Activated T-helper 1 cell treated with anti-CD3 and anti-CD28 coated beads, Interleukin-12 subunit alpha, Interleukin-12 subunit beta, Interleukin-2, Interleukin-4 antibody, amounts not matched to agents 30 ng/mL and 10 ng/mL and 1 ng/mL, durations not matched to agents 14 hours and 24 hours and 36 hours (primary cell): ENCODE measurements at places on chromosomes 5 and 9.

DNA sequence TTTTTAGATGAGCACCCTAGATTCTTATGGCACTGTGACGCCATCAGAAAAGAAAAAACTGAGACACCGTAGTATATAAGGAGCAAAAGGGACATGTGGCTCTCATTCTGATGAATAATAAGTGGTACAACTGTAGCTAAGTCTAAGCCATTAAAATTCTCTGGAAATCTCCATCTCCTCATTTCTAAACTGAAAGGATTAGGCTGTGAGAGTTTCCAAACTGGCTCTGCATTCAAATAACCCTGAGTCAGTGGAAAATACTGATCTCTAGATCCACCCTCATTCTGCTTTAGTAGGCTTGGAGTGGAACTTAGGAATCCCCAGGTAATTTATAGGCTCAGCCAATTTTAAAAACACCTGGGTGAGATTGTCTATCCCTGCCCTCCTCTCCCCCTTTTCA lies 28.5 kb downstream of the PTAR1 start:
- peak overlapping the region; percentile 57 for H3K27ac ChIP-seq
- H3K4me1 ChIP-seq = peaks cover 24% of the 10 kb centered on the region
- H3K36me3 ChIP-seq = peaks cover 43% of the 10 kb centered on the region

DNA sequence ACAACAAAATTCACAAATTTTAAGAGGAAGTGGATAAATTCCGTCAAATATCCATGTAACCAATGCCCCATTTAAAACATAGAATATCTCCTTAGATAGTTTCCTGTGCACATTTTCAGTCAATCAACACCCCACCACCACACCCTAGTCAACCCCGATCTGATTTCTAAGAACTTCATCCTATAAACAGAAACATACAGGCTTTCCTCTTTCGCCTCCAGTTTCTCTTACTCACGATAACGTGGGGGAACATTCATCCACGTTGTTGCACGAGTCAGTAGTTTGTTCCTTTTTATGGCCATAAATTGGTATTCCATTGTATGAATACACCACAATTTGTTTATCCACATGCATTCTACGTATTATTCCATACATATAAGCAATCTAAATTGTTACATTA lies 35.6 kb upstream of the TRIO start:
- peaks cover 14% of the 10 kb centered on the region for H3K27me3 ChIP-seq
- no peak overlapping the region for H3K27ac ChIP-seq
- no peak overlapping the region for H3K4me3 ChIP-seq
- no peaks in the 10 kb centered on the region for H3K36me3 ChIP-seq
- peaks cover 26% of the 10 kb centered on the region for H3K4me1 ChIP-seq

DNA sequence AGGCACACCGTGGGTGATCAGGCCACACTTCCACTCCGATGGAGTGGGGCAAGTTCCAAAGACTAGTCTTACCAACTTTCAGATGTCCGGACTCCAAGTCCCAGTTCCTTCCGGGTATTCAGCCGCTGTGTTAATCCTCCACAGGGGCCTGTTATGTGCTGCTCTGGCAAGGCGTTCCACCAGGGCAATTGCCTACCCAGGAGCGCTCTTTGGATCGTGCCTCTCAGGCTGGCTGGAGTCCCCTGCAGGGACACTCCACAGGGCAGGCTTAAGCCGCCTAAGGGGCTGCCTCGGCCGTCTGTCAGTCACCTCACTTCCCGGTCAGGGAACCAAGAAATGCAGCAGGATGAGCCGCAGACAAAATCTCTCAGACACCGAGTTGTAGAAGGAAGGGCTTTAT lies 118.7 kb upstream of the CCNG1 start:
- no peak overlapping the region for H3K27ac ChIP-seq
- no peaks in the 10 kb centered on the region for H3K36me3 ChIP-seq
- DNase-seq = no peak
- no peak overlapping the region for H3K4me3 ChIP-seq
- peaks cover 2% of the 10 kb centered on the region for H3K27me3 ChIP-seq

DNA sequence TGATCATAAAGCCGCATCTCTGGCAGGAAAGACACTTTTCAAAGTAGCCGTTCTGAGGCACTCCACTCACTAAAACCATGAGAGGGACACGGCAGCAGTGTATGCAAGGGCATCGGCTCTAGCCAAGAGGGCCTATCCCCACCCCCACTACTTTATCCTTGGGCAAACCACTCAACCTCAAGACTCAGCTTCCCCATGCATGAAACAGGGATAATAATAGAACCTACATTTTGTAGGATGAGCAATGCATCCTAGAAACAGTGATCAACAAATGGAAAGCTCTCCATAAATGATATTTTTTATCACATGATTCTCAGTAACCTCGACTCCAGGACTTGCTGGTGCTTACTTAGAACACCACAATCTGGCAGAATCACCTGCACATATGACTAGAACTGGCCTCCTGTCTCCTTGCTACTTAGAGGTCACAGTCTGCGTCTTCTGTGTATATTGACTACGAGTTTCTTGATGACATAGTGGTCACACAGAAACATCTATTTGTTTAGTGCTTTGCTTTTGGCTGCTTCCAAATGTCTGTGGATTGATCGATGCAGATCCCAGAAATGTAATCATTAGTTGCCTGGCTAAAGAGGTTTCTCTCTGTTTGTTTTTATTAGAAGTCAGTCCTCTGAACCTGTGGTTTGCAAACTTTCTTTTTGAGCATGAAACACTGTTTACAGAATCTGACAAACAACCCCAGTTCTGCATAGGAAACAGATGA lies 102.1 kb downstream of the LHFPL2 start:
- no peak overlapping the region for H3K4me3 ChIP-seq
- H3K4me1 ChIP-seq = no peaks in the 10 kb centered on the region
- H3K36me3 ChIP-seq = no peaks in the 10 kb centered on the region
- no peak overlapping the region for H3K27ac ChIP-seq
- DNase-seq = no peak

DNA sequence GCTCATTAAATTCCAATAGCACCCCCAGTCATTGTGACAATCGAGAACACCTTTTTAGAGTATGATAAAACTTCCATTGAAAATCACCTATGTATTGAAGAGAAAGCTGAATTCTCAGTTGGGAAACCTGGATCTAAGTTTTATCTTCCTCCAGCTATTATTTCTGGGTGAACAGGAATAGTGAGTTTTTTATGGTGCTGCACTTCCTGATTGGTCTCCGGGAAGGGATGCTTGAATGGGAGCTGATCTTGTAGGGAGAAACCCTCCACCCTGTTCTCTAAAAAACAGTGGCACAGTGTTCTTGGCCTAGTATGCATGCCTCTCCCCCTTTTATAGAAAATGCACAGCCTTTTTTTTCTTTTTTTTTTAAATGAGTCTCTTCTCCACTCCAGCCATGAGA lies 112.2 kb downstream of the ACTBL2 start:
- H3K4me3 ChIP-seq = no peak overlapping the region
- no peaks in the 10 kb centered on the region for H3K4me1 ChIP-seq
- DNase-seq = no peak
- peaks cover 2% of the 10 kb centered on the region for H3K27me3 ChIP-seq
- H3K27ac ChIP-seq = no peak overlapping the region

- peaks cover 48% of the 10 kb centered on the region for H3K36me3 ChIP-seq
- peak; percentile 70 for DNase-seq
Measured at GRCh38 chr5:177431317-177432142, 5.1 kb downstream of the GRK6 start.

GRCh38 chr5:24783596-24783995 lies 138.8 kb upstream of the CDH10 start:
- no peaks in the 10 kb centered on the region for H3K36me3 ChIP-seq
- H3K27me3 ChIP-seq = no peaks in the 10 kb centered on the region
- no peak for DNase-seq
- no peaks in the 10 kb centered on the region for H3K4me1 ChIP-seq
- H3K4me3 ChIP-seq = no peak overlapping the region

GRCh38 chr5:132431632-132432031 lies 58.9 kb downstream of the IRF1 start:
- H3K27me3 ChIP-seq = no peaks in the 10 kb centered on the region
- H3K36me3 ChIP-seq = peaks cover 43% of the 10 kb centered on the region
- peak overlapping the region; percentile 80 for H3K27ac ChIP-seq
- H3K4me1 ChIP-seq = peaks cover 97% of the 10 kb centered on the region
- no peak for DNase-seq

DNA sequence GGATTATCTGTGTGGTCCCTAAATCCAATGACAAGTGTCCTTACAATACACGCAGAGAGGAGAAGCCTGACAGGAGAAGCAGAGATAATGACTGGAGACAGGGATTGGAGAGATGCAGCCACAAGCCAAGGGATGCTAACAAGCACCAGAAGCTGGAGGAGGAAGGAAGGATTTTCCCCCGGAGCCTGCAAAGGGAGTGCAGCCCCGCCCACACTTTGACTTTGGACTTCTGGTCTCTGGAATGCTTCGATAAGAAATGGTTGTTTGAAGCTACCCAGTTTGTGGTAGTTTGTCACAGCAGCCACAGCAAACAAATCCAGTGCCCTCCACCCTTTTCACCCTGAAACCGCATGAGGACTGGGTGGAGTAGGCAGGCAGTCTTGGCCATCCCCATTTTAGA lies 77.2 kb upstream of the BOD1 start:
- H3K4me1 ChIP-seq = no peaks in the 10 kb centered on the region
- no peaks in the 10 kb centered on the region for H3K27me3 ChIP-seq
- DNase-seq = no peak

DNA sequence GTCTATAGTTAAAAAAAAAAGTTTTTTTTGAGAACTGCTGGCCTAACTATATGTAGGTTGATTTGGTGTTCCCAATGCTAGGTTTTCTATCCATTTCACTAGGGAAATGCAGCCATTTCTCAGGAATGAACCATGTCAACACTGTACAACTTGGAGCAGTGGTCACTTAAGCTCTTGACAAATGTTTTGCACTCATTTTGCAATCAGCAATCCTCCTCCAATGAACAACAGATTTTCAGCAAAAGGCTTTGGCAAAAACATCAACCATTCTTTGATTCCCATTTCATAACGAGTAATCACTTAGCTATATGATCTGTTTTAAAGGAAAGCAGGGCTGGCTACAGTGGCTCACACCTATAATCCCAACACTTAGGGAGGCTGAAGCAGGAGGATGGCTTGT lies 17.9 kb downstream of the STRBP start:
- no peak overlapping the region for H3K27ac ChIP-seq
- DNase-seq = no peak
- H3K4me1 ChIP-seq = peaks cover 11% of the 10 kb centered on the region
- peaks cover 2% of the 10 kb centered on the region for H3K27me3 ChIP-seq
- H3K36me3 ChIP-seq = no peaks in the 10 kb centered on the region

GRCh38 chr5:159047086-159047485 lies 52.6 kb downstream of the EBF1 start:
- H3K27ac ChIP-seq = no peak overlapping the region
- H3K27me3 ChIP-seq = peaks cover 57% of the 10 kb centered on the region
- H3K4me3 ChIP-seq = no peak overlapping the region
- no peak for DNase-seq
- H3K36me3 ChIP-seq = no peaks in the 10 kb centered on the region

DNA sequence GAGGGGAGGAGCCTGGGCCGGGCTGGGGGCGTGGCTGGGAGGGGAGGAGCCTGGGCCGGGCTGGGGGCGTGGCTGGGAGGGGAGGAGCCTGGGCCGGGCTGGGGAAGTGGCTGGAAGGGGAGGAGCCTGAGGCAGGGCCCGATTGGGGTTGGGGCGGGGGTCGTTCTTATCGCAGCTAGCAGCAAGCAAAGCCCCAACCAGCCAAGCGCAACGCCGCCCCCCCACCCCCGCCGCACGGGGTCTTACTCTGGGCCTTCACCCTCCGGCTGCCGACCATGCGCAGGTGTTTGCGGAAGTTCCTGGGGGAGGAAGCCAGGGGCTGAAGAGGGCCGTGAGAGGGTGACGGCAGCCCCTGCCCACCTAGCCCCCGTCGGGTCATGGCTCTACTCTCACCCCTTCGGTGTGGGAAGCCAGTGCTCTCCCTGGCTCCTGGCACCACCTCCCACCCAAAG lies 5.0 kb downstream of the NSMF start:
- DNase-seq = peak; percentile 53
- H3K27ac ChIP-seq = no peak overlapping the region
- peaks cover 3% of the 10 kb centered on the region for H3K36me3 ChIP-seq
- peak overlapping the region; percentile 62 for H3K4me3 ChIP-seq
- peaks cover 10% of the 10 kb centered on the region for H3K4me1 ChIP-seq

DNA sequence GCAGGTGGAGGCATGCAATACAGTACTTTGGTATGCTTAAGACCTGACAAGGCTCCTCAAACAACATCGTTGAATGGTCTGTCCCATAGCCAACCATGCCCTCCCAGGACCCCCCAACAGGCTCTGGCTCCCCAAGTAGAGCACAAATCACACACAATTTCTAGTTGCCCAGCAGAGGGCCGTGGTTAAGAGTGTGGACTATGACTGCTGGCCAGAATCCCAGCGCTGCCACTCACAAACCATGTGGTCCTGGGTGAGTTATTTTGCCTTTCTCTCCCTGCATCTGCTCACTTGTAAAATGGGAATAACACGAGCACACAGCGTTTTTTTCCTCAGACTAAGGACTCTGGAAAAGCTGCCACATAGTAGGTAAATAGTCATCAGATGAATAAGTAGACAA lies 6.5 kb downstream of the CKMT2 start:
- H3K27ac ChIP-seq = no peak overlapping the region
- H3K4me3 ChIP-seq = no peak overlapping the region
- peaks cover 20% of the 10 kb centered on the region for H3K4me1 ChIP-seq
- no peaks in the 10 kb centered on the region for H3K36me3 ChIP-seq
- H3K27me3 ChIP-seq = no peaks in the 10 kb centered on the region

DNA sequence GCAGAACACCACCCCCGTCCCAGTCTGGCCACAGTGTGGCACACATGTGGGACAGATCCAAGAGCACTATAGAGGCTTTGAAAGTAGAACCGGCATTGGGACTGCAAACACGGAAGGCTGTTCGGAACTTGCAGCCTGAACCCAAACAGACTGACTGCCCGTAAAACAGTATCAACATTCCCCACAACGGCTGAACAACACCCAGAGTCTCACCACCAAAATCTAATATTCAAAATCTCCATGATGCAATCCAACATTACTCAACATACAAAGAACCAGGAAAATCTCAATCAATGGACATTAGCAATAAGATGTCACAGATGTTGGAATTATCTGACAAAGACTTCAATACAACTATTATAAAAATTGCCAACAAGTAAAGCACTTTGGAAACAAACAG lies 82.3 kb downstream of the ROR2 start:
- no peak for DNase-seq
- H3K4me1 ChIP-seq = no peaks in the 10 kb centered on the region
- no peaks in the 10 kb centered on the region for H3K36me3 ChIP-seq
- H3K4me3 ChIP-seq = no peak overlapping the region
- H3K27me3 ChIP-seq = peaks cover 41% of the 10 kb centered on the region

- H3K27ac ChIP-seq = no peak overlapping the region
- H3K36me3 ChIP-seq = no peaks in the 10 kb centered on the region
- H3K27me3 ChIP-seq = peaks cover 2% of the 10 kb centered on the region
- H3K4me3 ChIP-seq = no peak overlapping the region
- H3K4me1 ChIP-seq = peaks cover 12% of the 10 kb centered on the region
Measured at GRCh38 chr5:133316346-133317343, 264.8 kb downstream of the HSPA4 start.
